ENCODE measurements at places on chromosomes 5 and 9.

GRCh38 chr9:92846662-92847145, 31.1 kb downstream of the ZNF484 start:
- DNase-seq: no peak

DNA sequence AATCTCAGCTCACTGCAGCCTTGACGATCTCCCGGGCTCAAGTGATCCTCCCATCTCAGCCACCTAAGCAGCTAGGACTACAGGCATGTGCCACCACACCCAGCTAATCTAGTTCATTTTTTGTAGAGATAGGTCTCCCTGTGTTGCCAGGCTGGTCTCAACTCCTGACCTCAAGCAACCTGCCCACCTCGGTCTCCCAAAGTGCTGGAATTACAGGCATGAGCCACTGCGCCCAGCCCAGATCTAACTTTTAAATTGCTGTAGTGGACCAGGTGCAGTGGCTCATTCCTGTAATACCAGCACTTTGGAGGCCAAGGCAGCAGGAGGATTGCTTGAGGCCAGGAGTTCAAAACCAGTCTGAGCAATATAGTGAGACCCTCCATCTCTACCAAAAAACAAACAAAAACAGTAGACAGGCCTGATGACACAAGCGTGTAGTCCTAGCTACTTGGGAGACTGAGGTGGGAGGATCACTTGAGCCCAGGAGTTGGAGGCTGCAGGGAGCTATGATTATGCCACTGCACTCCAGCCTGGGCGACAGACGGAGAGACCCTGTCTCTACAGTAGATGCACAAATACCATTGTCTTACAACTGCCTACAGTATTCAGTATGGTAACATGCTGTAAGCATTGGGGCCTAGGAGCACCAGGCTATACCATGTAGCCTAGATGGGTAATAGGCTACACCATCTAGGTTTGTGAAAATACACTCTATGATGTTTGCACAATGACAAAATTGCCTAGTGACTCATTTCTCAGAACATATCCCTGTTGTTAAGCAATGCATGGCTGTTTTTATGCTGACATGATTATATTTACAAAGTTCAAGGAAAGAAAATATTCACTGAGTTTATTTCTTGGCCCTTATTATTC, 1.5 kb upstream of the SIT1 start:
- no peak for DNase-seq

DNA sequence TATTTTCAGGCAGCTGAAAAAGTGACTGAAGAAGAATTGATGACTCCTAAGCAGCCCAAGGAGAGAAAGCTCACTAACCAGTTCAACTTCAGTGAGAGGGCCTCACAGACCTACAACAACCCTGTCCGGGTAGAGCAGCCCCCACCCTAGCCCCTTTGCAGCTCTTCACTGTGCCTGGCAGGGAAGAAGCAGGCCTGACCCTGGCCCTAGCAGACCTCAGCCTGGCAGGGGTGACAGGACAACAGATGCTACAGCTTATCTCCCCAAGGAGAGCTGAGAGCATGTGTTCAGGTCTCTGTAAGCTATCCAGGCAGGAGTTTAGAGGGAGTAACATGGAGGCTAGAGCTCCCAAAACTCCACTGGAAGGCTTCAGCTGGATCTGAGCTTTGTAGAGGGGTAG, 31.8 kb downstream of the DNAI1 start:
- no peak for DNase-seq

DNA sequence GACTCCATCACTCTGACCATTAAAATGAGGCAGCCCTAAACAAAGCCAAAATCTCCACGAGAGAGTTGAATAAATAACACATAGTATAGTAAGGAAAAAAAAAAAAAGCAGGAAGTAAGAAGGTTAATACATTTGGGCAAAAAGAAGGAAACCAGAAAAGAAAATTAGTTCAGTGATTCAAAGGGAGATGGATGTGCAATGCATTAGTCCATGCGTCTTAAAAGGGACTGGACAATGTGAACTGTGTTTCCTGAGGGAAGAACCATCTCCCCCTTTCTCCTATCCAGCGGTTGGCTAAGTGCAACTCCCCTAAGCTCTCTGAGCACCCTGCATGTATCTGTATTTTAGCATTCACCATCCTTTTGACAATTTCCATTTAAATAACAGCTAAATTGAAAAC, 1.4 kb downstream of the ANKRA2 start:
- DNase-seq: no peak

DNA sequence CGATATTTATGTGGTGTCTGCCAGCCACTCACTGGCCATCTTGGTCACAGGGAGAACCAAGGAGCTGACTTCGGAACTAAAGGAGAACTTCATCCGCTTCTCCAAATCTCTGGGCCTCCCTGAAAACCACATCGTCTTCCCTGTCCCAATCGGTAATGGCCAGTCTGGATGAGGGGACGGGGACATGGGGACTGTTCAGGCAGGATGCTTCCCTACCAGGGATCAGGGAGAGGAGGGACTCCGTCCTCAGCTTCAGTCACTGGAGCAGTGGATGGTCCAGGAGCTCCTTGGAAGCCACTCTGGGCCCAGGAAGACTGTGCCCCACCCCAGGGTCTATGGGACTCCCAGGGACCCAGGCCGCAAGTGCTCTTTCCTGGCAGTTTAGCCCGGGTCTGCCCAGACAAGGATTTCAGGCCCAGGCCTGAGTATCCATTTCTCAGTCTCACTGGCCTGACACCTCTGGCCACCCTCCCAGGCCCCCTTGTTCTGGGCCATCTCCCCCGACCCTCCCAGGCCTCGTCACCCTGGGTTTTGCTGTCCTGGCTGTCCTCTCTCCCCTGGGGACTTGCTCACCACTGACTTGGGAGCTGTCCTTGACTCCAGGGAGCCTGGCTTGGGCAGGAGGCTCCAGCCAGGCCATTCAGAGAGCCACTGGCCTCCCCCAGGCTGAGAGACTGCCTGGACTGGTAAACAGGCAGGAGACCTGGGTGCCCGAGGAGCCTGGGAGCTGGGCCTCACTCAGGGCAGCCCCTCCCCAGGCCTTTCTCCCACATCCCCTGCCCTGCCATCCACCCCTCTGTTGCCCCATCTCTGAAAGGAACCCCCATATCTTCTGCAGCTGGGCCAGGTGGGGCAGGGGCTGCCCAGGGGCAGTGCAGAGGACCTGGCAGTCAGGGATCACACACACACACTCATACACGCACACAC, 3.1 kb downstream of the LCN2 start:
- DNase-seq: no peak

- DNase-seq: no peak
Measured at GRCh38 chr9:10148796-10149195, 464.0 kb downstream of the PTPRD start.

DNA sequence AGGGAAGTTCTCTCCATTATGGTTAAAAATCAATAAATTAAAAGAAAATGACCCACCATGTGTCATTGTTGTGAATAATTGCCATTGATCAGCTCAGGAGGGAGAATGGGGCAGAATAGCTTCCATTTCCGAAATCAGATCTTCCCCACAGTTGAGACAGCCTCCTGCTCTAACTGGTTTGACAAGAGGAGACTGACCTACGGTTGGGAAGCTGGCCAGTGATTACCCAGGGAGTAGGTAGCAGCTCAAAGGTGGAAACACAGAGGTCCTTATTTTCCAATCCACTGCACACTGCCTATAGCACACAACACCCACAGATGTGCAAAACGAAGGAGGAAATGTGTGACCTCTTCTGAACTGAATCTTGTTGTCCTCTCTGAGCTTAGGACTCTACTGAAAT, 69.0 kb upstream of the DAPK1 start:
- no peak for DNase-seq

GRCh38 chr5:134784946-134785620, 26.5 kb downstream of the DDX46 start:
- no peak for DNase-seq

- no peak for DNase-seq
Measured at GRCh38 chr9:96777426-96777864, 442 bp downstream of the ZNF510 start.

DNA sequence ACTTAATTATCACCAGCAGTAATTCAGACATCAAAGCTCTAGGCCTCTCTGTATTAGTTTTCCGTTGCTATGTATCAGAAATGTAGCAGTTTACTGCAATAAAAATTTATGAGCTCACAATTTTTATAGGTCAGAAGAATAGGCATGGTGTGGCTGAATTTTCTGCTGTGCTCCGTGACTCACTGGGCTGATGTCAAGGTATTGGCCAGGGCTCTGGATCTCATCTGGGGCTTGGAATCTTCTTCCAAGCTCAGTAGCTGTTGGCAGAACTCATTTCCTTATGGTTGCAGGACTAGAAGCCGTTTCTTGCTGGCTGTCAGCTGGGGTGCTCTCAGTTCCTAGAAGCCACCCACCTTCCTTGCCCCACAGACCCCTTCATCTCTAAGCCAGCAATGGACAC, 66.3 kb downstream of the PSAT1 start:
- DNase-seq: no peak

GRCh38 chr5:59238126-59238902, 655.2 kb downstream of the PDE4D start:
- DNase-seq: no peak

All from stimulated activated CD4-positive, alpha-beta T cell treated with anti-CD3 and anti-CD28 coated beads, TNF-alpha, amount 100 ng/mL, for 1 hour (primary cell).